Stimulated activated CD4-positive, alpha-beta T cell treated with anti-CD3 and anti-CD28 coated beads, Interleukin-4, amount 100 ng/mL, for 48 hours (primary cell): ENCODE measurements at places on chromosomes 12 and 14.

DNA sequence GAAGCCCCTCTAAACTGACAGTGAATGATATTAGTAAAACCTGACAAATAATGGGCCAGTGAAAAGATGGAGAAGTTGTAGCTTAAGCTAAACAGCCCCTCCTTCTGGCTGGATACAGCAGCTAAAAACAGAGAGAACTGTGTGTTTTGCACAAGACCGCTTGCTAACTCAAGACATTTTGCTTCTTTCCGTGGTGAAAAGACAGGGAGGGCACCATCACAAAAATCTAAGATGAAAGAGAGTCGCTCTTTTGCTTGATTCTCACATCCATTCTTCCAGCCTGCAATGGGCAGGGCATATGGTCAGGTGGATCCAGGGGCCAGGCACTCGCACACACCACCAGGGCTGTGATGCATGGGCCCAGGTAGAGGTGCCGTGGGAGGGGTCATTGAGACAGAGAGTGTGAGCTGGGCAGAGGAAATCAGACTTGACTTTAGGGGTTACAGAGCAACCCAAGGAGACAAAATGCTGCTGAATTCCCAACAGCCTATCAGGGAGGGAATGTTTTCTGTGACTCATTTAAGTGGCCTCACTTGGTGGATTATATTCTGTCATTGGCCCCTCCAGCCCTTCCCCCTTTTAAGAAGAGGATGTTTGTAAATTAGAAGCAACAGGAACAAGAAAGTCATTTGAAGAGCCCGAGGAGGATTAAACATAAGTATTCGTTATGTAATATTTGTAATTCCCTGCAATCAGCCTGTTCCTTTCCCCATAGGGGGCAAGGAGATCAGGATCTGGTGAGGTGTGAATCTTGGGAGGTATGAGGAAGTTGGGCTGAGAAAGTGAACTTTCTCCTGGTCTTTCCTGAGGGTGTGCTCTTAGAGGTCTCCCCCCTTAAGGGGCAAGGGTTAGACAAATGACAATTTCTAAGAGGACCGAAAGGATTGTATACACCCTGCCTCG, 12.3 kb downstream of the EMP1 start:
- no peak for DNase-seq

GRCh38 chr12:48602192-48602989, 32.5 kb upstream of the LALBA start:
- no peak for DNase-seq

GRCh38 chr12:107501681-107502080, 183.9 kb upstream of the PWP1 start:
- no peak for DNase-seq

GRCh38 chr14:20415782-20416206, 2.5 kb upstream of the TEP1 start:
- no peak for DNase-seq

- DNase-seq = no peak
These were observed 4.2 kb downstream of the RDH5 start for GRCh38 chr12:55724226-55724939.

- DNase-seq = no peak
These were observed 90.3 kb downstream of the ATP2B1 start for GRCh38 chr12:89618113-89618862.

GRCh38 chr12:78562368-78563205, 302.0 kb upstream of the SYT1 start:
- DNase-seq = no peak

DNA sequence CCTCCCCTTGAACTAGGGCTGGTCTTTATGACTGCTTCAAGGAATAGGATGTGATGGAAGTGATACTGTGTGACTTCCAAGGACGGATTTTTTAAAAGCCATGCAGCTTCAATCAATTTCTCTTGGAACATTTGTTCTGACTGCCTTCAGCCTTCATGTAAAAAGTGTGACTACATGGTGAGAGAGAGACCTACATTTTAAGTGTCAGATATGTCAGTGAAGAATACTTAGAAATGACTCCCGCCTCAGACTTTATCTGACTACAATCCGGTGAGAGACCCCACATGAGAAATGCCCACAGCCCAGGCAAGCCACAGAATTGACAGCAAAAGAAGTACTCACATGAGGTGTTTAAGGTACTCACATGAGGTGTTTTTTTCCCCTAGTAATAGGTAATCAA, 295.3 kb downstream of the KCNC2 start:
- no peak for DNase-seq

DNA sequence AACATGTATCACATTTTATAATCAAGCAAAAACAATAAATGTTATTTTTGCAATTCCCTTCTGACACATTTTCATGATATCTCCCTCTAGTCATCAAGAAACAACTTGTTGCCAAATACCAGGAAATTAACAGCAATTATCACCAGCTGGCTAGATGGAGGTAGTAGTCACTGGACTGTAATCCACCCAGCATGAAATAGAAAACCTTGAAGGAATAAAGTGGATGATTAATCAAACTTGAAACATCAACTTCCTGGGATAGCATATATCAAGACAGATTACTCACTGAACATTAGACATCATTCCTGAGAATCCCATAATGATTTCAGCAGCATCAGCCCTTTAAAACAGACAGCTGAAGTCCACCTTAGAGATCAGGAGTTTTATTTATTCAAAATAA, 259.0 kb downstream of the CCDC59 start:
- DNase-seq = no peak

- no peak for DNase-seq
These were observed 4.1 kb upstream of the KIF26A start for GRCh38 chr14:104134061-104134965.

- no peak for DNase-seq
These were observed 66.5 kb downstream of the TBC1D30 start for GRCh38 chr12:64890873-64891468.

DNA sequence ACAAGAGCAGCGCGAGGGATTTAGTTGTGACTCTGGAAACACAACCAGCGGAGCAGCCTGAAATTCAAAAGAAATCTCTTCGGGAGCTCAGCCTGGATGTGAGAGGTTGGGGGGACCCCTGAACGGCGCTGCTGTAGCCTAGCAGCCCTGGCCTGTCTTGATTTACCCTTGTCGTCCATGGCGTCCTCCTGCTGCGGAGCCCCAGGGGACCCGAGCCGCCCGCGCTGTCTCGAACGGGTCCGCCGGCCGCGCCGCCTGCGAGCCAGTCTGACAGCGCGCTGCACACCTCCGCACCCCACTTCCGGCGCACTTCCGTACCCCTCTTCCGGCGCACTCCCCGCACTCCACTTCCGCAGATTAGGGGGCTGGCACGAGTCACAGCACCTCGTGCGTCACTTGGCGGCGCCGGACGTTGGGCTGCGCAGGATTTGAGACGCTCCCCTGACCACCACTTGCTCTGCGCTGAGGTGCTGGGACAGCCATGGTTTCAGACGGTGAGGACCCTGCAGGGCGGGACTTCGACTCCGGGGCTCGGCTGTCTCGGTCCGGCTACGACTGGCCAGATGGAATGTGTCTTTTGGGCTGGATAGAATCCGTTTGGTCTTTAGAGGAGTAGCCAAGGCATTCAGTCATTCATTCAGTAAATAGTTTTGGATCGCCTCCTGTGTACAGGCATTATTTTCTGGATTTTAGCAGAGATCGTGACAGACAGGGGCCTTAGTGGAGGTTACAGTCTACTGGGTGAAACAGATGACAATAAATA, at the start of the genes EIF2B1 and GTF2H3:
Gene EIF2B1 (minus strand): TSS at position 308 of the 763 bp plus-strand sequence. CDS start 129 bp downstream, at position 179.
Gene GTF2H3 (plus strand): TSS at position 451 of the 763 bp plus-strand sequence. CDS start 31 bp downstream, at position 482.
- peak; percentile 94 for DNase-seq

DNA sequence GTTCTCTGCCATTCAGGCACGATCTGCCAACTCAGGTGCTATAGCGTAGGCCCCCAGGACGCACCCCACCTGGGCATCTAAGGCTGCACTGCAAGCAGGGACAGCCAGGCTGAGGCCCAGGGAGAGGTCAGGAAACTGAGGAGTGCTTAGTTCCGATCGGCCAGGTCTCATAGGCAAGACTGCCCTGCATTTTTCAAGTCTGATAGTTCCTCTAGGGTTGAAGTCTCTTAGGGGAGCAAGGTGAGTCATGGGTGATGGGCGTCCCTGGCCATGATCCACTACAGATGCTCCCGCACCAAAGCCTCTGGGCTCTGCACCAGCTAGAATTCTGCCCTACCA, 13.2 kb downstream of the NOPCHAP1 start:
- DNase-seq = no peak

DNA sequence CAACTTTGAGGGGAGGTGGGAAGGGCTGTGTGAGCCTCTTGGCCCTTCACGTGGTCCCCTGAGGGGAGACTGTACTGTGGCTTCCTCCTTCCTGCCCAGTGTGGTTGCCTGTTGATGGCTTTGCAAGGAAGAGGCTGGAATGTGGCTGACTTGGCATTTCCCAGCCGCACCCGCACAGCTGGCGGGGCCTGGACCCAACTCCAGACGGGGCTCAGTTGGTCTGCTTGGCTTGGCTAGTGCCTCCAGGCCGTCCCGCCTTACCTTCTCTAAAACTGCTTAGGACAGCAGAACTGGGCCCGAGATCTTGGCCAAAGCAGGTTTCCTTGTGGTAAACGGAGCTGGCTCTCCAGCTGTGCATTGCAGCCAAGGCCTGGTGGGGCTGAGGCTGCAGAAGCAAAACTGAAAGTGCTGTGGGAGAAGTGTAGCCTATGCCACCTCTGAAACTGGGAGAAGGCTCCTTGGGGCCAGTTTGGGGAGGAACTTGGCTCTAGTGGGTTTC, 139.5 kb downstream of the SMOC1 start:
- DNase-seq = no peak

- DNase-seq = no peak
These were observed at the start of gene MSRB3 for GRCh38 chr12:65278576-65279368. TSS of gene MSRB3 (plus strand) at chr12:65278683. CDS start at chr12:65308580, 29,897 bp downstream.

GRCh38 chr14:92922883-92923743, at the start of gene CHGA:
TSS of gene CHGA (plus strand) at chr14:92923150. CDS start at chr14:92923360, 210 bp downstream.
- DNase-seq = peak; percentile 45

- DNase-seq = no peak
These were observed 17.0 kb downstream of the TBX3 start for GRCh38 chr12:114666746-114667668.
